ENCODE measurements at places on chromosomes 3 and 15.

DNA sequence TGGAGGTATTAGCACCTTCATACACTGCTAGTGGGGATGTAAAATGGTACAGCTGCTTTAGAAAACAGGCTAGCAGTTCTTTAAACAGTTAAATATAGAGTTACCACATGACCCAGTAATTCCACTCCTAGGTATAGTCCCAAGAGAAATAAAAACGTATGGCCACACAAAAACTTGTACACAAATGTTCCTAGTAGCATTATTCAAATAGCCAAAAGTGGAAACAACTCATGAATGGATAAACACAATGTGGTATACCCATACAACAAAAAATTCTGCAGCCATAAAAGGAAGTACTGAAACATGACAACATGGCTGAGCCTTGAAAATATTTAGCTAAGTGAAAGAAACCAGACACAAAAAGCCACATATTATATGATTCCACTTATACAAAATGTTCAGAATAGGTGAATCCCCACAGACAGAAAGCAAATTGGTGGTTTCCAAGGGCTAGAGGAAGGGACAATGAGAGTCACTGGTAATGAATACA is 40.8 kb upstream of the KLF13 start:
- DNase-seq, result no peak

DNA sequence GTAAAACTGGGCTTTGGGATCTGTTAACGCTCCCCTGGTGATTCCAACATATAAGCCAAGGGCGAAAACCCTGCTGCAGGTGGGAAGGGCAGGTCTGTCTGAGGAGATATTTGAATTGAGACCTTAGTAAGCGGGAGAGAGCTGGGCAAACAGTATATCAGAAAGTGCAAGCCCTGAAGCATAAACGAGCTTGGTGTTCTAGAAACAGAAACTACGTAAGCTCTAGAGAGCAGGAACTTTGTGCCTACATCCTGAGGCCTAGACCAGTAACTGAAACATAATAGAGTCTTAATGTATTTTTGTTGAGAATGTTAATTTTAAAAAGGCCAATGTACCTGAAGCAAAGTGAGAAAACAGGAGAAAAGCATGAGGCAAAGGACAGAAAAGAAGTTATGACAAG is 62.9 kb upstream of the FSIP1 start:
- no peak for DNase-seq

- no peak for DNase-seq
These were observed at the start of gene MAP1A for GRCh38 chr15:43517354-43518196. TSS of gene MAP1A (plus strand) at chr15:43517608. CDS start at chr15:43521474, 3,866 bp downstream.

- no peak for DNase-seq
These were observed 93.1 kb upstream of the PLXND1 start for GRCh38 chr3:129699612-129700011.

GRCh38 chr15:88177451-88177850 is 79.1 kb downstream of the NTRK3 start:
- DNase-seq, result no peak

GRCh38 chr15:79373728-79374127 is 58.4 kb upstream of the MINAR1 start:
- DNase-seq, result no peak

- no peak for DNase-seq
These were observed 122.7 kb upstream of the MNS1 start for GRCh38 chr15:56587686-56588085.

- no peak for DNase-seq
These were observed 113.5 kb downstream of the IGF2BP2 start for GRCh38 chr3:185711255-185711870.

DNA sequence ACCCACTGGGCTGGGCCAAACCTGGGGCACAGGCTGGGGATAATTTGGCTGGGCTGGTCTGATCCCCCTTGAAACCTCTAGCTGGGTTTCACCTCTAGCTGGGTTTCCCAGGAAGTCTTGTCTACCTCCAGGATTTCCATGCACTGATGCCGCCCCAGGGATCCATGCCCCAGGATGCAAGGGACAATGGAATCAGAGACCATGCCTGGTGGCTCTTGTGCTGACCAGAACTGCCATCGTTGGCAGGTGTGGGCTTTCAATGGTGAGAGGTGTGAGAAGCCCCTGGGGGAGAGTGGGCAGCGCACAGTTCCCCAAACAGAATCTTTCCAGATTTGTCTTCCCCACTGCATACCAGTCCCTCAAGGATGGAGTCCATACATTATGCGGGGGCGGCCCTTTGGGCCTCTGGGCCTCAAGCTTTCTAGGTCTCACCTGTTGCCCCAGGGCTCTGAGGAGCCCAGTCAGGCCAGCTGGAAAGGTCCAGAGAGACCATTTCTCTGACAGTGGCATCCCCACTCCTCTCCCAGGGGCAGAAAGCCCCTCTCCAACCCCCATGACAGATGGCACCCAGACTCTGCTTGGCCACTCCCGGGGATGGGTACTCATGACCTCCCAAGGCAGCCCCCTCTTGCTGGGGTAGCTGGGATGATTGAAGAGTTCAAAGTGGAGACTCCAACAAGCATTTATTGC is 35.4 kb downstream of the EPHB3 start:
- DNase-seq, result no peak

- DNase-seq, result no peak
These were observed 16.8 kb upstream of the SLC41A3 start for GRCh38 chr3:126100634-126101301.

GRCh38 chr3:30982416-30983075 is 88.1 kb upstream of the GADL1 start:
- no peak for DNase-seq

- DNase-seq, result no peak
These were observed 14.5 kb downstream of the SLC6A20 start for GRCh38 chr3:45781841-45782240.

GRCh38 chr3:178384321-178385230 is 151.7 kb upstream of the KCNMB2 start:
- no peak for DNase-seq

- DNase-seq, result no peak
These were observed 30.4 kb downstream of the SKIL start for GRCh38 chr3:170387950-170388349.

- no peak for DNase-seq
These were observed 67.2 kb downstream of the UMPS start for GRCh38 chr3:124797426-124797945.

- no peak for DNase-seq
These were observed 21.6 kb upstream of the SPTBN5 start for GRCh38 chr15:41915255-41915994.

DNA sequence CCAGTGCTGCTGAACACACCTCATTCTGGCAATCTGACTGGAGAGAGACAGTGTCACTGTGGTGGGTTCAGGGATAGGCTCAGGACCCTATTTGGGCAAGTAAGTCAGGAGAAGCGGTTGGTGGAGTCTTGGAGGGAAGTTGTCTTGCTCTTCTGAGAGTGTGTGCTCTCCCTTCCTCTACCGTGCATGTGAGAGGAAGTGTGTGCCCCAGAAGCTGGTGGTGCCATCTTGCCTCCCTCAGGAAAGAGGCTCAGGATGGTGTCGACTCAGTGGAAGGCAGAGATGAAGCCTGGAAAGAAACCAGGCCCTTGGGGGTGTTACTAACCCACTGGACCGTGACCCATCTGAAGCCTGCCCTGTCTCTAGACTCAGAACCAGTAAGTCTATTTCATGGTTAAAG is 6.8 kb upstream of the RARRES1 start:
- DNase-seq, result no peak

DNA sequence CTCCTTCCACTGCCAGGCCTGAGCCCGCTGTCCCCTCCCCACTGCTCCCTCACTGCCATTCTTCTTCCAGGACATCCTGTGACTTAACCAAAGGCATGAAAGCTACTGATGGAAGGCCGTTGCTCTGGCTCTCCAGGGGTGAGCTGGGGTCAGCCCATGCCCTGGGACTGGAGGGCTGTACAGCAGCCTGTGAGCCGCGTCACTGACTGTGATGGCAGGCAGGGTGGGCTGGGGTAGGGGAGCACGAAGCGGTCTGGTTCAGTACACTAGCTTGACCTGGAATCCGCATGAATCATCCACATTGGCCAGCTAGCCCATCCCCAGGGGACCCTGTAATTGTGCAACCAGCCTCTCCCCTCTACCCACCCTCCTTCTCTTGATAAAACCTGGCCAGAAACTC is 30.8 kb downstream of the CORO2B start:
- no peak for DNase-seq

DNA sequence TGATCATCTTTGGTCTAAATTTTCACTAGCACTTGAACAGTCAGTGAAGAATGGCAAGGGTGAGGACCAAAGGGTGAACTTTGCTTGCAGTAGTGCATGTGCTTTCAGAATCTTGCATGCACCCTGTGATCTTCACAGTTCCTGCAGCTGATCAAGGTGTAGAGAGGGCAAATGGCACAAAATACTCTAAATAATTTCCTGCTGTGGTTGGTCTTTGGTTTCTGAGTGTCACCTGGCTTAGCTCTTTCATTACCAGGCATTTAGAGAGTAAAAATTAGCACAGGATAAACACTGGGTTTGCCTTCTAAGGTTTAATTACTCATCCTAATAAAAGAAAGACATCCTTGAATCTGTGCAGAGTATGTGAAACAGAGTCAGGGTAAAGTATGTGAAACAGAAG is 11.4 kb downstream of the TIPARP start:
- DNase-seq, result no peak

- DNase-seq, result no peak
These were observed 175.5 kb downstream of the CHDH start for GRCh38 chr3:53670721-53671120.

Measured in AML-193 (cell line).